ENCODE measurements at places on chromosomes 3 and 15.

DNA sequence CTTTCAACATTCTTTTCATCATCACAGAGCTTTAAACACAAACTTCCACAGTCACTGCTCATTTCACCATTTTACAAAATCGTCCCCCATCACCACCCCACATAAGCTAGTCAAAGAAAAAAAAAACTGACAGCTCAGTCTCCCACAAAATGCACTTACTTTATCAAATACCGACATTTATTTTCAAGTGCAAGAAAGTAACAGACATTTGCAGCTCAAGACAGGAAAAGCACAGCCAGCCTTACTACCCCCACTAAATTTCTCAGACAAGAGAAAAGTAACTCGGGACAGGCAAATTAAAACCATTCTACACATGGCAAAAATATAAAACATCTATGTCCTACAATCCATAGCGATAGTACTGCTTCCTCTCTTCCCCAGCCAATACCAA, 402.4 kb downstream of the SHQ1 start:
- DNase-seq, result no peak

GRCh38 chr15:73982222-73982962, 9.7 kb downstream of the STOML1 start:
- peak; percentile 49 for DNase-seq

DNA sequence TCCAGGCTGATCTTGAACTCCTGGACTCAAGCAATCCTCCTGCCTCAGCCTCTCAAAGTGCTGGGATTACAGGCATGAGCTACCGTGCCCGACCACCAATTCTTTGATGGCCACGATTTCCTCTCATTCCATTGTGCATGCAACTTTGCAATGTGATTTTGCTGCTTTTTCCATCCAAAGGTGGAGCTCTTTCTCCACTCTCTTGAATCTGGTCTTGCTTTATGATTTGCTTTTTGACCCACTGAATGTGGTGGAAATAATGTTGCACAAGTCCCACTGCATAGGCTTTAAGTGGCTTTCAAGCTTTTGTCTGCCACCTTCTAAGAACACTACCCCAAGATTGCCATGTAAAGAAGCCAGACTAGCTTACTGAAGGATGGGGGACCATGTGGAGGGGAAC, 10.6 kb downstream of the RPS27L start:
- DNase-seq, result no peak

- DNase-seq, result peak; percentile 90
Measured at GRCh38 chr3:37910671-37911400, 49.2 kb downstream of the CTDSPL start.

GRCh38 chr3:121957674-121958415, 63.6 kb downstream of the SLC15A2 start:
- DNase-seq, result peak; percentile 87

DNA sequence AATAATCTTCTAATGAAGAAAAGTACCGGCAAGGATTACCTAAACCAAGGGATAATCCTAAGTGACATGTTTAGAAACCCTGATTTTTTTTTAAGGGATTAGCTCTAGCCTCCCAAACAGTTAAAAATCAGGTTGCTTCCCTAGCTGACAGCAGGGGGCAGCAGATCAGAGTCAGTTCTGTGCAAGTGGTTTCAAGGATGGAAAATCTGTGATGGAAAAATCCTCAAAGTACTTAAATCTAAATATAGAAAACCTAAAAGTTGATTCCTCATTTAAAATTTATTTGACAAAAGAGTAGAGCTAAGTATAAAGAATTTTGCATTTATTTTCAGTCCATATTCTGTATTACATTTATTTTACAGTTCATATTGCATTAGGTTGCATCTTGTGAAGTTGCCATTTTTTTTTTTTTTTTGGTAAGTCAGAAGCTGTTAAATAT, 107.6 kb downstream of the PEX5L start:
- DNase-seq, result peak; percentile 89

GRCh38 chr15:64246364-64247189, 83.8 kb upstream of the PPIB start:
- peak; percentile 31 for DNase-seq

GRCh38 chr3:80542456-80542855, 774.7 kb upstream of the ROBO1 start:
- DNase-seq, result no peak

- no peak for DNase-seq
Measured at GRCh38 chr3:136576279-136577009, 175.7 kb downstream of the STAG1 start.

DNA sequence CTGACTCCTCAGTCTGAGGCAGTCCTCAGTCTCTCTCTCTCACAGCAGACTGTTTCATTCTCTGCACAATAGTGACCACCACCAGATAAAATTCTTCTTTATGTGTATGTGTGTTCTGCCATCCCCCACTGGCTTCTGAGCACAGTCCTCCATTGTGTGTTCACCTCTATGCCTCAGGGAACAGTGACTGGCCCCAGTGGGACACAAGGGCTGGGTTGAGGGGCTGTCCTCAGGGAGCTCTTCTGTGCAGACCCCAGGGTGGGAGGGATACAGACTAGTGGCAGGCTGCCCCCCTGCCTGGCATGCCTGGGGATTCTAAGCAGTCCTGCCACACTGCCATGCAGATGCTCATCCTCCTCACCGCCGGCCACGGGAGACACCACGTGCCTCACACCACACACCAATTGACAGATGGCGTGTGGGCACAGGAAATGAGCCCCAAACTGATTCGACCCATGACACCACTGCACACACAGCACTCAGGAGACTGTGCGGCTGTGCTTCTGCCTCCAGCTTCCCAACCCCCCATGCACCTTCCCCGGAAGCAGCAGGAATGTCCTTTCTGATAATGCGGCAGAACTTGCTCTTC, 237.6 kb upstream of the CHRNA7 start:
- no peak for DNase-seq

- DNase-seq, result no peak
Measured at GRCh38 chr15:64993290-64993689, 3.6 kb upstream of the SPG21 start.

DNA sequence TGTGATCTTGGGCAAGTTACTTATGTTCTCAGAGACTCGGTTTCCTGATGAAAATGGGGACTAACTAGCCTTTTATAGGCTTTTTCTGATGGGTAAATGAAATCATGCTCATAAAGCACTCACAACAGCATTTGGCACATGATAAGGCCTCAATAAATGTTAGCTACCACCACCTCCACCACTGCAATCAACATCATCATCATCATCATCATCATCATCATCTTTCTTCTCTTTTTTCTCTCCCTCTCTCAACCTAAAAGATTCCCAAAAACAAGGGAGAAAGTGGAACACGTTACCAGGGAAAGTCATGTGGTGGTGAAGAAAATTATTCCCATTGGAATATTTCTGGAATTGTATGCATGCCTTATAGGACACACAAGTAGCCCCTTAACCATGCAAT, 33.6 kb upstream of the FEZF2 start:
- no peak for DNase-seq

DNA sequence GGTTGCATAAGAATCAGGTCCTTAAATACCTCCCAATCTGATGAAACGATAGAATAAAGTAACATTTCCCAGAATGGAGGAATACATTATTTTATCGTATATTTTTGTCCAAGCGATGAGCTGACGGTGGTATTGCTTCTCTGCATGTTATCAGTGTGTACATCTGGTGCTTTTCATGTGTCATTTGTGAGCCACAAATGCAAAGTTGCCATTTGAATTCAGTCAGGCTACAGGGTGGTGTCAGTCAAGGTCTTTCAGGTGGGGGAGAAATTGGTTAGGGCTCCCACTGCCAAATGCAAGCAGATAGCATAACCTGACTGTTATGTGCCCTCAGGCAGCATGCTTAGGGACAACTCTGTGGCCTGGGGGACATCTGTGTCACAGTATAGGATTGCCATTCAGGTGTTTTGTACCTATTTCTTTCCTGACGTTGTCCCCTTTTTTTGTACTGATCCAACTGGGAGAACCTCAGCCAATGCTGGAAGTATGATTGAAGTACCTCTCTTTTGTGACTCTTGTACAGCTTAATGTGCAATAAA, 26.5 kb upstream of the TIMP4 start:
- DNase-seq, result no peak

DNA sequence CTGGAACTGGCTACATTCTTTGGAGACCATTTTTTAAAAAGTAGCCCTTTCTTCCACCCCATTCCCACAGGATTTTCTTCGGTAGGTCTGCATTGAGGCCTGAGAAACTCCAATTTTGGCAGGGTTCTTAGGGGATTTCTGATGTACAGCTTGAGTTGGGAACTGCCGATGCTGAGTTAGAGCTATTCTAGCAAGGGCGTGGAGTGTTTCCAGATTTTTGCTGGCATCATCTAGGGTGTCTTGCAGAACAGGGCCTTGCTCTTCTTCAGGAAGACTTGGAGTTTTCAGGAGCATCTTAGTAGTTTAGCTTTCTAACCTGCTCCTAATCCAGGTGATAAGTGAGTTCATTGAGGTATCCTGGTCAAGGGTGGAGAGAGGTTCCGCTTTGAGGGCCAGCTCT, 41.0 kb downstream of the SV2B start:
- DNase-seq, result no peak

DNA sequence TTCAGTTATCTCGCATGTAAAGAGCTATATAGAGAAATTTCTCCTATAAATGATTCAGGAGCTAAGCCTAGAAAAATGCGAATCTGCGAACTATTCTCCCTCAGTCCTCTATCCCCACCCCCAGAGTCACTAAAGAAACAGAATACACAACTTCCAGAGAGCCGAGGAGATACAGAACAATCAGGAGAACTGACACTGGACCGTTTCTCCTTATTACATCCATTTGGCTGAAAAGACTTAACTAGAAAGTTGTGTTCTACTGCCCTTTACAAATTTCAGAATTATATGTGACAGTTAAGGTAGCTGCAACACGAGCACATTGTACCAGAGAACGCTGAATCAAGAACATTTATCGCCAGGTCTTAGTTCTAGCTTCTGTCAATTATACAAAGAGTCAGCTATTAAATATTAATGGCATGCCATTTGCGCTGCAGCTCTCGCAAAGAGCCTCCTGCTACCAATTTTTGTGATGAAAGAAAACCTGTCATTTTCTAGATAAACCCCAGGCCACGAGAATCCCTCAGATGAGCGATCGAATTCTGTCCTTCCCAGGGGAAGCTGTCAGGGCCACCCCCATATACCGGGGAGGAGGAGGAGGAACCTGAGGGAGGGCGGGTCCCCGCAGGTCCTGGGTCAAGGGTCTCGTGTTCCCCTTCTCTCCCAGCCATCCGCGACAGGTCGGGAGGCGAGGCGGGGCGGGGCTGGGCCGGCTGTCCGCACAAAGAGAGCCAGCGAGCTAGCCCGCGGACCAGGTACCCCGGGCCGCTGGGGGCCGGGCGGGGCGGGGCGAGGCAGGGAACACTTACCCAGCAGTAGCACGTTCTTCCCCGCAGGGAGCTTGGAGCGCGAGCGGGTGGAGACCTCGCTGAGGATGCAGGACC, 878 bp downstream of the DYNC1LI1 start:
- DNase-seq, result peak; percentile 66

DNA sequence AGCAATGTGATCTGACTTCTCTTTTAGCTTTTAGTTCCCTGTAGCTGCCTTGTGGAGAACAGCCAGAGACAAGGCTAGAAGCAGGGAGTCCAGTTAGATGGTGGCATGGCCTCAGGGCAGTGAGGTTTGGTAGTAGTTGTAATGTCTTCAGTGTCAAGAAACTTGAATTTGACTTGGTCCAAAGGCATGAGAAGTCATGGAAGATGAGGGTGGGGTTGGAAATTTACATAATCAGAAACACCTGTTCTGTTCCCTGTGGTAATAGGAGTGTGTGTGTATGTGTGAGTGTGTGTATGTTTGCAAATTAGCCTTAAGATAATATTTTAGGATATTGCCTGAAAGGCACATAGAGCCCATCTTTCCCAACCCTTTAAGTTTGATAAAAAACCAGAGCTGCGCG, 55.2 kb upstream of the GCNT3 start:
- DNase-seq, result no peak

GRCh38 chr3:58998476-58999117, 51.2 kb downstream of the CFAP20DC start:
- no peak for DNase-seq
